Spinal cord (tissue), 10 donors: ENCODE measurements at places on chromosomes 5 and 9. TPM values are rescaled to one million over a fixed set of nuclear protein-coding genes. Genes with fewer than 3 reads are reported as not detected.

MEIKIN gene
- 1.9 TPM for total RNA-seq

DMGDH gene
- total RNA-seq = 5.0 TPM

AJM1 gene
- total RNA-seq = 2.2 TPM

BTNL9 gene
- 3.6 TPM for total RNA-seq

ZNF367 gene
- total RNA-seq = 10.1 TPM

C5orf58 gene
- not detected for total RNA-seq

SPATA9 gene
- total RNA-seq = 1.2 TPM

CERCAM gene
- total RNA-seq = 27.5 TPM

RMND5B gene
- 27.7 TPM for total RNA-seq

LCN15 gene
- not detected for total RNA-seq

RCL1 gene
- 29.2 TPM for total RNA-seq

NUTM2F gene
- total RNA-seq = not detected

IL9 gene
- not detected for total RNA-seq

ZFP2 gene
- 7.7 TPM for total RNA-seq

SLC6A18 gene
- not detected for total RNA-seq
